Activated CD8-positive, alpha-beta T cell treated with anti-CD3 and anti-CD28 coated beads for 36 hours (primary cell): ENCODE measurements at places on chromosomes 3 and 15.

GRCh38 chr3:66144568-66145407, 76.0 kb upstream of the SLC25A26 start:
- no peak for DNase-seq

GRCh38 chr3:177468331-177468730, 271.0 kb upstream of the TBL1XR1 start:
- no peak for DNase-seq

- no peak for DNase-seq
Measured at GRCh38 chr3:179063945-179064560, 7.6 kb downstream of the ZMAT3 start.

GRCh38 chr15:22228101-22228762, 147.9 kb downstream of the OR4M2 start:
- DNase-seq: no peak

- no peak for DNase-seq
Measured at GRCh38 chr3:159401069-159401468, 587.6 kb upstream of the IL12A start.

DNA sequence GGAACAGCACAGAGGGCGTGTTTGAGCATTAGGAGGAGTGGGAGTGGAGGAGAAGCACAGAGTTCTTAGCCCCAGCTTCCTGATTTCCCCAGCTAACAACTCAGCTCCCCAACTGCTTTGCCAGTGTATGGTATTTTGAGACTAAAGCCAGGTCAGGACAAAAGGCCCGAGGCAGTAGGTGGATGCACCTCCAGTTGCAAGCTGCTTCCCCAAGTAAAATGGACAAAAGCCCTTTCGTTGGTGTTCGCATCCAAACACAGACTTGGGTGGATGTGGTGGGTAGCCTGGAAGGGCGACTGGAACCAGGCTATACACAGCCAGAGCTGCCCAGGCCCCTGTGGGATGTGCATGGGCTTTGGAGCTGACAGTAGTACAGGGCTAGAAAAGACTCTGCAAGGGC, 12.3 kb upstream of the EHD4 start:
- DNase-seq: no peak

- DNase-seq: no peak
Measured at GRCh38 chr15:35691891-35692867, 146.2 kb upstream of the DPH6 start.

- no peak for DNase-seq
Measured at GRCh38 chr15:38602910-38603670, 38.5 kb upstream of the RASGRP1 start.

GRCh38 chr3:94522488-94522887, 459.6 kb downstream of the NSUN3 start:
- DNase-seq: no peak

DNA sequence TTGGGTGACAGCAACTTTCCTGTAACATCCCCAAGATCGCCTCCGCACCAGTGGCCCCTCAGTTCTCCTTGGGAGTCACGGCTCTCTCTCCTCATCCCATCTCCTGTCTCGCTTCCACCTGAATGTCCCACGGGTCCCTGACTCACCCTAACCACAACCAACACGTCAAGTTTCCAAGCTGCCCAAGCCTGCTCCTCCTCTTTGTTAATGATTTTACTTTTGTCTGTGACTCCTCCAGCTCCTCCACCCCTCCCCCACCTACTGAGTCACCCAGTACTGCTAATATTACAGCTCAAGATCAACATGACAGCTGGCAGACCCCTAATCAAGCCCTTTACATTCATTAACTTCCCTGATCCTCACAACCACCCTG, 39.3 kb downstream of the BDH1 start:
- DNase-seq: peak; percentile 72
